ENCODE measurements at places on chromosomes 12 and 14. TPM values are rescaled to one million over a fixed set of nuclear protein-coding genes. Genes with fewer than 3 reads are reported as not detected.

The RARG gene
- 34.9 TPM for total RNA-seq

The HCAR2 gene
- total RNA-seq, result not detected

The NEUROD4 gene
- not detected for total RNA-seq

The BICDL1 gene
- not detected for total RNA-seq

The PLEKHG7 gene
- total RNA-seq, result not detected
